ENCODE measurements at places on chromosomes 5 and 9. TPM values are rescaled to one million over a fixed set of nuclear protein-coding genes. Genes with fewer than 3 reads are reported as not detected.

Gene PCDHA5
- under 0.01 TPM for total RNA-seq

Gene WDR38
- total RNA-seq: not detected

Gene FOXD4L3
- total RNA-seq: under 0.01 TPM

Gene F12
- not detected for total RNA-seq

Gene GARNL3
- total RNA-seq: 1.3 TPM
